Activated CD4-positive, alpha-beta T cell treated with anti-CD3 and anti-CD28 coated beads for 36 hours (primary cell): ENCODE measurements at places on chromosomes 2 and 18. TPM values are rescaled to one million over a fixed set of nuclear protein-coding genes. Genes with fewer than 3 reads are reported as not detected.

MERTK gene
- 0.94 TPM for total RNA-seq

FAP gene
- total RNA-seq: not detected

APLF gene
- 4.3 TPM for total RNA-seq

SRD5A2 gene
- not detected for total RNA-seq

PSMD14 gene
- 69.5 TPM for total RNA-seq

COL6A3 gene
- 29.9 TPM for total RNA-seq

LAMA3 gene
- 0.09 TPM for total RNA-seq

RBM44 gene
- total RNA-seq: 1.4 TPM

TMEM37 gene
- total RNA-seq: not detected

UGT1A10 gene
- not detected for total RNA-seq

KIF5C gene
- 13.5 TPM for total RNA-seq

ZFAND2B gene
- 21.5 TPM for total RNA-seq

CNGA3 gene
- total RNA-seq: not detected

SERPINB8 gene
- total RNA-seq: 17.1 TPM

VSNL1 gene
- not detected for total RNA-seq

SERPINB4 gene
- not detected for total RNA-seq

POTEI gene
- not detected for total RNA-seq

CDK15 gene
- not detected for total RNA-seq

ANKRD30B gene
- not detected for total RNA-seq

PRSS56 gene
- not detected for total RNA-seq

LINC00305 gene
- total RNA-seq: not detected

DRC1 gene
- not detected for total RNA-seq

LCT gene
- total RNA-seq: 0.16 TPM

CD8B gene
- 2.1 TPM for total RNA-seq

UGT1A3 gene
- not detected for total RNA-seq

GPR55 gene
- total RNA-seq: 3.6 TPM

RAB27B gene
- 0.35 TPM for total RNA-seq

DNAJC5G gene
- total RNA-seq: not detected

AQP12B gene
- total RNA-seq: not detected

TUBA4A gene
- 369 TPM for total RNA-seq

SERPINB10 gene
- not detected for total RNA-seq

ANTXR1 gene
- not detected for total RNA-seq

C2orf81 gene
- total RNA-seq: 4.9 TPM

IL36B gene
- total RNA-seq: not detected

C2orf66 gene
- 0.25 TPM for total RNA-seq

CRACDL gene
- total RNA-seq: 0.59 TPM

CREG2 gene
- total RNA-seq: not detected

DOK6 gene
- not detected for total RNA-seq

SLC23A3 gene
- 1.2 TPM for total RNA-seq

ALK gene
- not detected for total RNA-seq

CIB4 gene
- total RNA-seq: not detected

CGREF1 gene
- total RNA-seq: 6.4 TPM

RESP18 gene
- total RNA-seq: not detected

AUP1 gene
- 92.0 TPM for total RNA-seq

KLF11 gene
- 4.2 TPM for total RNA-seq

CXCR4 gene
- 75.4 TPM for total RNA-seq

WDSUB1 gene
- 6.0 TPM for total RNA-seq

CD226 gene
- 53.3 TPM for total RNA-seq

RAD51AP2 gene
- total RNA-seq: not detected

GPR155 gene
- 11.3 TPM for total RNA-seq

IL1B gene
- total RNA-seq: 0.18 TPM

MAP2 gene
- total RNA-seq: 0.39 TPM

CHRND gene
- total RNA-seq: not detected

LYPD6 gene
- not detected for total RNA-seq

DCAF17 gene
- 18.3 TPM for total RNA-seq
